ENCODE measurements at places on chromosomes 4 and X.

DNA sequence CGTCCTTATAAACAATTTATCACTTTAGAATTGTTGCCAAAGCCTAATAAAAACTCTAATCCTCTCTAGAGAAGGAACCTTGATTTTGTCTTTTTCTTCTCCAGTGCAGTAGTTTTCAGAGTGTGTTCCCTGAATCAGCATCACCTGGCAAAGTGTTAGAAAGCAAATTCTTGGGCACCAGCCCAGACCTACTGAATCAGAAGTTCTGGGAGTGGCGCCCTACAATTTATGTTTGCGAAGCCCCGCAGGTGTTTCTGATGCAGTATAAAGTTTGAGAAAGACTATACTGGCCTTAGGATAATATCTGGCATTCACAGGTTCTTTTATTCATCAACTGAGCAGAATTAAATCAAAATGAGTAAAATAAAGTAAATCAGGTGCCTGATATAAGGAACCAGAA lies 645.8 kb upstream of the ATOH1 start:
- DNase-seq, result no peak
- H3K4me3 ChIP-seq, result no peak overlapping the region
- H3K4me1 ChIP-seq, result no peaks in the 10 kb centered on the region
- no peaks in the 10 kb centered on the region for H3K36me3 ChIP-seq

DNA sequence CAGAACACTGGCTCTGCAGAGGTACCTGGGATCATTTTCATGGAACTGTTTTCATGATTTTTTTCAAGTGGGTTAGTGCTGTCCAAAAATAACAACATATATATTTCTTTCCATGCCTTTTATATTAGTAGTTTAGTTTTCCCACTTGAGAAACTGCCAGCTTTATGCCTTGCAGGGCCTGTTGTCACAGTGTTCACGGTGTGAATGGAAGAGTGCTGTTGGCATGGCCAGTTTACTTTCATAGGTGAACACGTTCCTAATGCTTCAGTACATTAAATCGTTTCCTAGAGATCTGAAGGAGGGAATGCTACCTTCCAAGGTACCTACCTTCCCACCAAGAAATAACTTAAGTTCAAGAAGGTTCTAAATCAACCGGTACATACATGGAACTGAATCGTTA lies 12.6 kb downstream of the DOCK11 start:
- no peak for DNase-seq
- no peaks in the 10 kb centered on the region for H3K36me3 ChIP-seq
- H3K4me3 ChIP-seq, result no peak overlapping the region
- H3K27ac ChIP-seq, result no peak overlapping the region
- no peaks in the 10 kb centered on the region for H3K27me3 ChIP-seq
- no peaks in the 10 kb centered on the region for H3K4me1 ChIP-seq

GRCh38 chr4:176508780-176509331 lies 189.1 kb downstream of the SPCS3 start:
- no peak overlapping the region for H3K4me3 ChIP-seq
- DNase-seq, result no peak
- H3K27ac ChIP-seq, result no peak overlapping the region
- H3K27me3 ChIP-seq, result no peaks in the 10 kb centered on the region

GRCh38 chr4:72442715-72443114 lies 126.3 kb downstream of the ADAMTS3 start:
- H3K27me3 ChIP-seq, result no peaks in the 10 kb centered on the region
- H3K4me1 ChIP-seq, result no peaks in the 10 kb centered on the region

- DNase-seq, result no peak
- H3K4me3 ChIP-seq, result no peak overlapping the region
- H3K36me3 ChIP-seq, result no peaks in the 10 kb centered on the region
- H3K27me3 ChIP-seq, result no peaks in the 10 kb centered on the region
- H3K27ac ChIP-seq, result no peak overlapping the region
These were observed 279.0 kb upstream of the GK2 start for GRCh38 chr4:79687006-79687405.

- no peak overlapping the region for H3K27ac ChIP-seq
- H3K27me3 ChIP-seq, result no peaks in the 10 kb centered on the region
- H3K4me3 ChIP-seq, result no peak overlapping the region
- no peaks in the 10 kb centered on the region for H3K4me1 ChIP-seq
- no peak for DNase-seq
- H3K36me3 ChIP-seq, result no peaks in the 10 kb centered on the region
These were observed 14.7 kb downstream of the VEGFC start for GRCh38 chr4:176778063-176778462.

- peak overlapping the region; percentile 57 for H3K27ac ChIP-seq
- no peaks in the 10 kb centered on the region for H3K27me3 ChIP-seq
- H3K36me3 ChIP-seq, result no peaks in the 10 kb centered on the region
- peaks cover 30% of the 10 kb centered on the region for H3K4me1 ChIP-seq
These were observed 4.1 kb downstream of the PLAC8 start for GRCh38 chr4:83110223-83110945.

DNA sequence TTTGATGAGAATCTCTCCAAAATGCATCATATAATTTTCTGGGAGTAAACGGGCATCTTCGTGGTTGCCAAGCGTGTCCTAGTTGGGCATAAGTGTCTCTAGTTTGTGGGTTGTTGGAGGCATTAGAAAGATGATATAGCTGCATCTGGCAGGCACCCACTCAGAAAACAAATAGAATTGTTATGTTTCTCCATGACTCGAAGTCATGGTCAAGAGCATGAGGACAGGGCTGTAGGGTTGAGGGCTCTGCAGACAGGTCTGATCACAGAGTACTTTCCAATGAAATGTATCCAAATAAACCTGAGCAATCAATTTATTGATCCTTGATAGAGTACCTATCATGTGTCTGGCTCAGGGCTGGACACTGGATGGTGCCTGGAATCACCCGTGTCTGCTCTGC lies 82.7 kb downstream of the SORCS2 start:
- no peak for DNase-seq
- no peaks in the 10 kb centered on the region for H3K4me1 ChIP-seq

DNA sequence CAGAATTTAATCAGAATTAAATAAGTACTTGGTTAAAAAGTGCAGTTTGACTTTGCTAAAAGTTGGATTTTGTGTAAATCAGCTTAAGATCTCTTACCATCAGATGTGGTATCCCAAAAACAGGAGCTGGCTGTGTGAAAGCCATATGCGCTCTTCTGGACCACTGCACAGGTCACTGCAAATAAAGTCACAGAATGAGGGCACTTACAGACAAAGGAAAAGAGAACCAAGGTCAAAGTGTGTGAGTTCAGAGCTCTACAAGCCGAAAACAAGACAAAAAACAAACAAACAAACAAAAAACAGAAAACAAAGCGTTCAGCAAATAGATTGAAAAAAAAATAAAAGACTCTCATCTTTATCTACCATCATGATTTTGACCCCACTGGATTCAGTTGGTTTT lies 6.4 kb downstream of the DYNLT3 start:
- no peak for DNase-seq
- no peak overlapping the region for H3K27ac ChIP-seq
- no peaks in the 10 kb centered on the region for H3K27me3 ChIP-seq
- no peak overlapping the region for H3K4me3 ChIP-seq
- no peaks in the 10 kb centered on the region for H3K36me3 ChIP-seq
- H3K4me1 ChIP-seq, result no peaks in the 10 kb centered on the region

- no peaks in the 10 kb centered on the region for H3K27me3 ChIP-seq
- no peak for DNase-seq
- H3K36me3 ChIP-seq, result no peaks in the 10 kb centered on the region
- no peaks in the 10 kb centered on the region for H3K4me1 ChIP-seq
These were observed 1034.3 kb downstream of the STIM2 start for GRCh38 chr4:27894951-27895350.

- no peak for DNase-seq
- H3K4me3 ChIP-seq, result no peak overlapping the region
- no peaks in the 10 kb centered on the region for H3K36me3 ChIP-seq
- no peaks in the 10 kb centered on the region for H3K27me3 ChIP-seq
These were observed 14.0 kb downstream of the STOX2 start for GRCh38 chr4:183919141-183919540.

GRCh38 chrX:40448793-40449192 lies 132.0 kb upstream of the ATP6AP2 start:
- no peak for DNase-seq
- H3K27ac ChIP-seq, result no peak overlapping the region
- no peaks in the 10 kb centered on the region for H3K4me1 ChIP-seq
- no peaks in the 10 kb centered on the region for H3K36me3 ChIP-seq
- no peaks in the 10 kb centered on the region for H3K27me3 ChIP-seq

DNA sequence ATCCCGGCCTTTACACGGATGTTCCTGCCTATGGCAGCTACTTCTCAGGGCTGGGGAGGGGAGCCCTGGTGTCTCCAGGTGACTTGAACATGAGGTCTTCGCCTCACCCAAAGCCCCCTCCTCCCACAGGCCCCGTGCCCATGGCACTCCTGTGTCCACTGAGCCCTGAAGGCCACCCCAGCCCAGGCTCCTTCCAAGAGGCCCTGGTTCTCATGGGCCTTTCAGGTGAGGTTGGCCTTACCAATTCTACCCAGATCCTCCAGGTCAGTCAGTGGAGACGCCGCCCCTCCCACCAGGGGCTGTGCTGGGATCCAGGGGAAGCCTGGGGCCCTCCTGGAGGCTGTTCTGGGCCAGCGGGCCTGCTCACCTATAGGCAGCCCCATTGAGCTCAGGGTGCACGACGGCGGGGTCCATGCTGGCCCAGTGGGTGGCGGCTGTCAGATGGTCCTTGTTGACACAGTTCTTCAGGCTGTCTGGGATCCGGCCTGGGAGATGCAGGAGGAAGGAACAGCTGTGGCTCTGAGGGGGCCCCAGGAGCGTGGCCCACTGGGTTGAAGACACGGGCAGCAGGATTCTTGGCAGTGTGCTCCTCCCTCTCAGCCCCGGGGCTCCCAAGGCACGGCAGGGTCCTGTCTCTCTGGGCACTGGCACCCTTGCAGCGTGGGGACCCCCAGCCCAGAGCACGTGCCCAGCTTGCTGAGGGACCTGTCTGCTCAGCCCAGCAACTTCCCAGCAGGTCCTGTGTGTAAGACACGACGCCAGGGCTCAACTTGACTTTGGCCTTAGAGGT lies 36.2 kb downstream of the CTBP1 start:
- H3K36me3 ChIP-seq, result peaks cover 9% of the 10 kb centered on the region
- no peak overlapping the region for H3K4me3 ChIP-seq
- peaks cover 36% of the 10 kb centered on the region for H3K4me1 ChIP-seq
- H3K27me3 ChIP-seq, result no peaks in the 10 kb centered on the region
- DNase-seq, result no peak

GRCh38 chr4:74118600-74119338 lies 19.8 kb upstream of the CXCL2 start:
- no peak overlapping the region for H3K27ac ChIP-seq
- H3K4me3 ChIP-seq, result no peak overlapping the region
- no peaks in the 10 kb centered on the region for H3K27me3 ChIP-seq

- H3K4me1 ChIP-seq, result no peaks in the 10 kb centered on the region
- H3K4me3 ChIP-seq, result no peak overlapping the region
- no peak overlapping the region for H3K27ac ChIP-seq
These were observed 485.0 kb upstream of the FAT1 start for GRCh38 chr4:187208651-187209050.

DNA sequence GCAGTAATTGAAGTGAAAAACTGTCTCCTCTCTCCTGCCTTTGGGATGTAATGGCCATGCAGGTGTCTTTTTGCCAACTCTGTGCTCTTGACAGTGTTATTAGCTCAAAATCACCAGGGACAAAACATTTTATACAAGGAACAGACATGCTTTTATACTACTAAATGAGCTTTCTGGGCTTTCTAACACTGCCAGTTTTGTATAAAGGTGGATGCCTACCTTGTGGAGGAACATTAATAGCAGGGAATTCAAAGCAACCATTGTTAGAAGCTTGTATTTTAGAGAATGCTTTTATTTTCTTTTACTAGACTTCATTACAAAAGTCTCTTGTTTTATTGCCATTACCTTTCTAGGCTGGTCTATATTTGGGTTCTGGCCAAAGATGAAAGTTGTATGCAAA lies 54.7 kb upstream of the ARSJ start:
- peaks cover 36% of the 10 kb centered on the region for H3K27me3 ChIP-seq
- no peaks in the 10 kb centered on the region for H3K36me3 ChIP-seq
- H3K27ac ChIP-seq, result no peak overlapping the region
- no peaks in the 10 kb centered on the region for H3K4me1 ChIP-seq
- DNase-seq, result no peak

GRCh38 chrX:103461156-103461555 lies 58.1 kb downstream of the RAB40A start:
- H3K27ac ChIP-seq, result no peak overlapping the region
- no peak for DNase-seq
- H3K4me3 ChIP-seq, result no peak overlapping the region
- H3K36me3 ChIP-seq, result no peaks in the 10 kb centered on the region
- H3K4me1 ChIP-seq, result no peaks in the 10 kb centered on the region
- H3K27me3 ChIP-seq, result no peaks in the 10 kb centered on the region

GRCh38 chrX:132958091-132958703 lies at the start of gene HS6ST2:
Gene HS6ST2, minus strand, starts transcription at chrX:132958629.
- no peaks in the 10 kb centered on the region for H3K27me3 ChIP-seq
- H3K4me1 ChIP-seq, result no peaks in the 10 kb centered on the region
- H3K36me3 ChIP-seq, result no peaks in the 10 kb centered on the region
- peak within 1 kb of the TSS; percentile 45 for H3K4me3 ChIP-seq

DNA sequence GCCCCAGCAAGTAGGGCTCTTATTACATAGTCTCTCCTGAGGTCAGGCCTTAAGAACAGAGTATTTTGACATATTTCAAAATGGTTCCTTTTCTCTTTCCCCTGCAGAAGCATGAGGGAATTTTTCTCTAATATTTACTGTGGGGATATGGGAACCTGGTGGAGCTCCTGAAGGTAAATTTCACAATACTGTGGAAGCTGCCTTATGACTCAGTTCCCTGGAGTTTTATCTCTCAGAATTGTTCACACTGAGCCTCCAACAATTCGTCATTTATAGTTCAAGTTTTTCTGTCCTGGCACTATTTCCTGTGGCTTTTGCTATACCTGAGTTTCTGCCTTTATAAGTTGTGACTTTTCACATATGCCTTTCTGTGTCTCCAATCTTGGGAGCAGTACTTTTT lies 607.2 kb upstream of the NDST4 start:
- no peaks in the 10 kb centered on the region for H3K36me3 ChIP-seq
- no peak overlapping the region for H3K27ac ChIP-seq
- no peaks in the 10 kb centered on the region for H3K27me3 ChIP-seq
- no peak overlapping the region for H3K4me3 ChIP-seq
- DNase-seq, result no peak
- no peaks in the 10 kb centered on the region for H3K4me1 ChIP-seq

DNA sequence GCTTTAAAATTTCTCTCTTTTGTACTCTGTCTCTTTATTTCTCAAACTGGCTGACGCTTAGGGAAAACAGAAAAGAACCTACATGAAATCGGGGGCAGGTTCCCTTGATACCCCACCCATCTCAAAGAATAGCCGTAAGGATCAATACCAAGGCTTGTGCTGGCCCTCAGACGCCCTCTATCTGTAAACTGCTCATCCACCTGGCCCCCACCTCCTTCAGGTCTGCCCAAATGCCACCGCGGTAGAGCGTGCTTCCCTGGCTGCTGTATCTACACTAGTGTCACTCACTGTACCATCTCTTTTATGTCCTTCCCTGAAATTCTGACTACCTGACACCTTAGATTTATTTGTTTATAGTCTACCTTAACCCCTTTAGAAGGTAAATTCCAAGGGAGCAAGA lies 62.8 kb downstream of the SMIM20 start:
- H3K36me3 ChIP-seq, result no peaks in the 10 kb centered on the region
- no peak for DNase-seq
- H3K4me3 ChIP-seq, result no peak overlapping the region
- H3K27me3 ChIP-seq, result no peaks in the 10 kb centered on the region

- no peaks in the 10 kb centered on the region for H3K27me3 ChIP-seq
- no peaks in the 10 kb centered on the region for H3K36me3 ChIP-seq
- no peak overlapping the region for H3K4me3 ChIP-seq
These were observed 120.1 kb downstream of the MANBA start for GRCh38 chr4:102640669-102641068.

GRCh38 chrX:97909245-97909644 lies 1025.5 kb downstream of the RPA4 start:
- no peaks in the 10 kb centered on the region for H3K4me1 ChIP-seq
- no peaks in the 10 kb centered on the region for H3K36me3 ChIP-seq
- no peak overlapping the region for H3K27ac ChIP-seq
- no peak overlapping the region for H3K4me3 ChIP-seq

All from MM.1S (cell line).